ENCODE measurements at places on chromosomes 4 and X. TPM values are rescaled to one million over a fixed set of nuclear protein-coding genes. Genes with fewer than 3 reads are reported as not detected.

DNA sequence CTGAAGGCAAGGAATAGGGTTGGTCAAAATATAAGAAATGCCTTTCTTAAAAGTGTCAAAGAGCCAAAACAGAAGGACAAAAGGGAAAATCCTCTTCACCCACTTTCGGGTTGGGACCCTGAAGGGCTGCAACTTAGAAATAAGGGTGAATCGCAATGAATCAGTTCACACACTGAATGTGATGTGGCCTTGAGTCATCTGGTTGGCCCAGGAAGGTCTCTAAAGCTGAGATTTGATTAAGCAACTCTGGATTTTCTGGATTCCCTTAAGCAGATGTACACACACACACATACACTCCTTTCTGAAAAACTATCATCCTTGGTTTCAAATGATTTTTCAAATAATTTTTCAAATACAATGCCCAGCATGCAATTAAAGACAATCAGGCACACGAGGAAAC lies 13.1 kb downstream of the TAB3 start:
- no peak for DNase-seq

DNA sequence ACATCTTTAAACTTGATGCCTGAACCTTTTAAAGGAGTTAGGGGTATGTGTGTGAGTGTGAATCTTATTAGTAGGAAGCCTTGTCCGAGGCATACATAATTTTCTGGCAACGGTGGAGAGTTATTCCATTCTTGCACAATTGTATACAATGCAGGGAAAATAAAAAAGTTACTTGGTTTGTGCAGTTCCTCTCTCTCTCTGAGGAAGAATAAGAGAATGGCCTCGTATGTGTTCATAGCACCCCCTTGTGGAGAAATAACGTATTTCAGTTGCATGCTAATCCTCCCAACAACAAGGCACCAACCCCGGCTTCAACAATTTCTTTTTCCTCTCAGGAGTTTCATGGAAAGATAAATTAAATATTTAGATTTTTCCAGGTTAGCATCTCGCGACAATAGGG lies 33.7 kb upstream of the FGF13 start:
- peak; percentile 64 for DNase-seq

GRCh38 chr4:143513314-143514168 lies at the start of gene SMARCA5:
SMARCA5 (plus strand) TSS chr4:143513702; CDS start chr4:143513925, 223 bp downstream.
- peak; percentile 99 for DNase-seq

GRCh38 chr4:151807220-151807619 lies 46.4 kb upstream of the GATB start:
- no peak for DNase-seq

- DNase-seq: no peak
Measured at GRCh38 chrX:23185951-23186350, 148.7 kb upstream of the PTCHD1 start.

DNA sequence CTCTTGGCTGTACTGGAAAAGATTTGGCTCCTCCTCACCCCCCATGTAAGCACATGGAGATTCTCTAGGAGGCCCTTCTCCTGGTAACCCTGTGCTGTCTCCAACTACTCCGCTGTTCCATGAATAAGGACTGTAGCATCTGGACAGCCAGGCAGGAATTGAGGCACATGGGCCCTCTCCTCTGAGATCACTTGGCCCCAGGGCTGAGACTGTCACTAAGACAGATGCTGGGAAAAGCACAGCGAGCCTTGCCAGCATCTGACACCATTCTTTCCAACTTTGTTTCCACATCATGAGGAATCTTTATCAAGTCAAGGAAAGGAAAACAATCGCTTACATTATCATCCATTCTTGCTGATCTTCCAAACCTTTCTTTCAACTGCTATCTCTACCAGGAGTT lies 222.6 kb upstream of the INTU start:
- DNase-seq: no peak

DNA sequence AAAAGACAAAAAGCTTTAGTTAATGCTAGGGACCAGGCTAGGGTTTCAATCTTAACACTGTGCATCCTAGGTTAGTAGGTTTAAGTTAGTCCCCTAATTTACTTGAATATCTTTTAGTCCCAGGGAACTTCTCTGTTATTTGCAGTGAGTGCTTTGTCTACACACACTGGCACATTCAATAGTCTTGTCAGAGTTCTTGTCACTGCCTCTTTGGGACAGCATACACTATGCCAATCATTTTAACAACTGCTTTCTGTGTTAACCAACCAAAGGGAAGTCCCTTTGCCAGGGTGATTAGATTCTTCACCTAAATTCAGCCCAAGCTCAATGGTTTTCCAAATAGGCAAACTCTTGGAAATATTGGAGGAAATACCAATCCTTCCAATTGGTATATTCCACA lies 221.8 kb upstream of the IGFBP7 start:
- DNase-seq: no peak

DNA sequence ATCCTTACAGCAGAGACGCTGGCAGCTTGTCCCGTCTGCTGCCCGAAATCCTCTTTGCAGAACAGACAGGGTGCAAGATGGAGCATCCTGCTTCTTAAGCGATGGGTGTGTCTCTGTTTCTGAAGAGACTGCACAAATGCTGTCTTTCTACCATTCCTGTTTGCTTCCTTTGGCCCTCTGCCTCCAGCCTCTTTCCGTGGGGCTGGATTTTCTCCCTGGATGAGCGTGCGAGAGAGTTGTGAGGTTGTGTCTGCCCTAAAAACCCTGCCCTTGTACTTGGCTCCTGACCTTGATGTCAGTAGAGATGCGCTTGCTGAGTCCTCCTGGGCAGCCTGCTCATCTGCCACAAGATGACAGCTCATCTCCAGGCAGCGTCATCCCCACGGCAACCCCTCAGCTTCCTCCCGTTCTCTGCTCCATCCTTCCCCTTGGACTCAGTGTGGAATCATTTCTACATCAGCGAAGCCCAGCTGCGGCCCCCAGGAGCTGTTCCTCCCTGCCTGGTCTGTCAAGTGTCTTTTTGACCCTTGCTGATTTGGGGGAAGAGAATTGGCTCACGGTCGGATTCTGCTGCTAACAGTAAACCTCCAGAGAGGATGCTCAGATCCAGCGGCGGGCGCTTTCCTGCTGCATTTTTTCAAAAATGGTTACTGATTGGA lies 246.2 kb downstream of the ASMT start:
- no peak for DNase-seq

- peak; percentile 29 for DNase-seq
Measured at GRCh38 chrX:150291014-150291413, 72.1 kb upstream of the MAMLD1 start.

DNA sequence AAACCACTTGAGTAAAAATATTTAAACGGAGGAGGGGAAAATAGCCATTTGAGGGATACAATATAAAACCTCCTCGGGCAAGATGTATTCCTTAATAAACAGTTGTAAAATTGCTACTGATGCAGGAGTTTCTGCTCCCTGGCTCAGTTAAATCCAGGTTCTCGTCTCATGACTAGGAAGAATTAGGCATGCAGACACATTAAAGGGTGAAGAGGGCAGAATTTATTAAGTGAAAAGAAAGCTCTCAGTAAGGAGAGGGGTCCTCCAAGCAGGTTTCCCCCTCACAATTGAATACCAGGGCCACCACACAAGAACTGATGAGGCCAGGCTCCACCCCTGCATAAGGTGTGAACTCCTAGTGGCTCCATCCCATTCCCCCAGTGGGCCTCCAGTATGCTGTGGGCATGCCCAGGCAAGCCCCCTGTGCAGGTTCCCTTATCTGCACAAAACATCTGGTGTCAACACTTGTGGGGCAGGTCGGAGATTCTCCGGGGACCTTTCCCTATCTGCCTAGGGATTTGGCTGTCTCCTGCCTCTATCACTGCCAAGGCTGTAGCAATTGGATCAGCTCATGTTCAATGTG lies 80.4 kb downstream of the HS6ST2 start:
- peak; percentile 67 for DNase-seq

- DNase-seq: peak; percentile 66
Measured at GRCh38 chrX:9912351-9913145, 54.6 kb upstream of the CLDN34 start.

DNA sequence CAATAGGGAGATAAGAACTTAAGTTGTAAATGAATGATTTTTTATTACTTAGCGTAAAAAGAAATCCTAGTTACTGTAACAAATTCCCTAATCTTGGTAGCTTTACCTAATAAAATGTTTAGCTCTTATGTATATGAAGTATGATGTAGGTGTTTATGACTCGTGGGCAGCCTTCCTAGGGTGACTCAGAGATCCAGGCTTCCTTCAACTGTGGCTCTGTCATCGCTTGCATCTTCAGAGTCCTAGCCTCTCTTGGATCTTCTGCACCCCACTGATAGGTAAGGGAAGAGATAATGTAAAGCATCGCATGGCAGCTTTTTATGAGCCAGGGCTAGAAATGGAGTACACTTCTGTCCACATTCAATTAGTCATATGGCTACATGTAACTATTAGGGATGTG lies 165.6 kb upstream of the GLRA2 start:
- no peak for DNase-seq

- DNase-seq: no peak
Measured at GRCh38 chr4:15683143-15683495, 1.5 kb downstream of the FAM200B start.

- DNase-seq: no peak
Measured at GRCh38 chrX:113790987-113791386, 792.9 kb upstream of the HTR2C start.

Gene MAOB
- total RNA-seq: 0.46 TPM

Gene ARX
- total RNA-seq: 0.07 TPM

Gene NDST4
- 0.31 TPM for total RNA-seq

Gene FBXL5
- 60.3 TPM for total RNA-seq

Gene AIFM1
- 58.7 TPM for total RNA-seq

Gene PSAPL1
- 0.70 TPM for total RNA-seq

Gene TMEM35A
- 0.79 TPM for total RNA-seq

Data from endodermal cell (in vitro differentiated cells).